ENCODE measurements at places on chromosomes 16 and 17.

DNA sequence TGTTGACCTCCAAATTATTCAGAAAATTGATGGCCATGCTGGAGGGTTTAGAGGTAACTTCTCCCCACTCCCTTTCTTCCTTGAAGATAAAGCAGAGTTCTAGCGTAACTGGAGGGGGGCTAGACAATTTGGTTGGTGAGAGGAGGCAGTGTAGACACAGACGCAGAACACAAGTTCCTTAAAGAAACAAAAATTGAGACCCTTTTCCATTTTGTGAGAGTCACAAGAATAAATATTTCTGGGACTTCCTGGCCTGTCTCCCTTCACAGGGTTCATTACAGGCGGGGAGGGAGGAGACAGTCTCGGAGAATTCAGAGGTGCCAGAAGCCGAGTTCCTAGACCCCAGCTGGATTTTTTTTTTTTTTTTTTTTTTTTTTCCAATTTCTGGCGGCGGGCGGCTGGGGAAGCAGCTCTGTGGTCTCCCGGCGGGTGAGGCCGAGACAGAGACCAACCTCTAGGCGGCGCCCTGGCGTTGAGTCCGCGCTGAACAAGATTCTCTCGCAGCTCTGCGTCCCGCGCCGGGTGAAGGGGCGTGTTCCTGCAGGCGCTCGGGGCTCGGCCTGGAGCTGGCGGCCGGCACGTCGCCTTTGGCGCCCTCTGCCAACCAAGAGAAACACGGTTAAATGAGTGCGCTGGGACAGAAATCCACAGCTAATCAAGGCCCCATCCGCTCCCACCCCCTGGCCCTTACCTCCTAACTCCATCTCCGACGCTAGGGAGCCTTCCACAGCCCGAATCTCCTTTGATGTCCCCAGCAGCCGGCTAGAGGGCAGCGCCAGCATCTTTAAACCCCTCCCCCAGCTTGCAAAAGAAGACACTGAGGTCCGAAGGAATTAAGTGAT lies 10.2 kb upstream of the HOXB9 start:
- DNase-seq, result no peak

GRCh38 chr17:82690786-82691489 lies 7.6 kb downstream of the RAB40B start:
- no peak for DNase-seq

- no peak for DNase-seq
Observed at GRCh38 chr16:84821728-84822689, 2.2 kb downstream of the CRISPLD2 start.

- DNase-seq, result no peak
Observed at GRCh38 chr17:32732900-32733299, 144.0 kb downstream of the MYO1D start.

- no peak for DNase-seq
Observed at GRCh38 chr17:17683710-17684365, 2.6 kb downstream of the RAI1 start.

- DNase-seq, result no peak
Observed at GRCh38 chr17:43940630-43941029, 1.6 kb downstream of the PPY start.

DNA sequence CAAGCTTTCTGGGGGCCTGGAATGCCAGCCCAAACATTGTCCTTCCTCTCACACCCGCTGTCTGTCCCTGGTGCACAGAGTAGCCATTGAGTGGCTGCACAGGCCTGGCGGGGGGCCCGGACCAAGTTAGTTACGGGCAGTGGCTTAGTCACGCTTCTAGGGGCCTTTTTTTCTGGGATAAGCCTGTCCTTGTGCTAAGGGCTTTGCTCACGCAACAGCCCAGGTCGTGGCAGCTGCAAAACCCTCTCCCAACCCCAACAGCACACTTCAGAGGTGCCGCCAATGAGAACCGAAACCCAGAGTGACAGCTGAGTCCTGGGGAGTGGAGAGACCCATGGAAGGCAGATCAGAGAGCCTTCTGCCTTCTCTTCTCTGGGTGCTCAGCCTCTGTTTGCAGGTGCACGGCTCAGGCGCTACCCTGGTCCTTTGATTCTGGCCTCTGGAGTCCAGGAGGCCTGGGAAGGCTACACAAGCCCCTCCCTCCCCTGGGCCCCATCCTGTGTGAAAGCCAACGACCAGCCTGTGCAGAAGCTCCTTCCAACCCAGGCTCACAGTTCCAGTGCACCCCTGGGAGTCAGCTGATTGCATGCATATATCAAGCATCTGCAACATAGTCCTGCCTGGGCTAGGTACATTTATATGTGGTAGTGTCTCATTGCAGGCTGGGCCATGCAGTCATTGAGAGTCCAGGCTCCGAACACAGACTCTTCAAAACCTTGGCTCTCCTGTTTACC lies 9.1 kb downstream of the WSCD1 start:
- DNase-seq, result no peak

DNA sequence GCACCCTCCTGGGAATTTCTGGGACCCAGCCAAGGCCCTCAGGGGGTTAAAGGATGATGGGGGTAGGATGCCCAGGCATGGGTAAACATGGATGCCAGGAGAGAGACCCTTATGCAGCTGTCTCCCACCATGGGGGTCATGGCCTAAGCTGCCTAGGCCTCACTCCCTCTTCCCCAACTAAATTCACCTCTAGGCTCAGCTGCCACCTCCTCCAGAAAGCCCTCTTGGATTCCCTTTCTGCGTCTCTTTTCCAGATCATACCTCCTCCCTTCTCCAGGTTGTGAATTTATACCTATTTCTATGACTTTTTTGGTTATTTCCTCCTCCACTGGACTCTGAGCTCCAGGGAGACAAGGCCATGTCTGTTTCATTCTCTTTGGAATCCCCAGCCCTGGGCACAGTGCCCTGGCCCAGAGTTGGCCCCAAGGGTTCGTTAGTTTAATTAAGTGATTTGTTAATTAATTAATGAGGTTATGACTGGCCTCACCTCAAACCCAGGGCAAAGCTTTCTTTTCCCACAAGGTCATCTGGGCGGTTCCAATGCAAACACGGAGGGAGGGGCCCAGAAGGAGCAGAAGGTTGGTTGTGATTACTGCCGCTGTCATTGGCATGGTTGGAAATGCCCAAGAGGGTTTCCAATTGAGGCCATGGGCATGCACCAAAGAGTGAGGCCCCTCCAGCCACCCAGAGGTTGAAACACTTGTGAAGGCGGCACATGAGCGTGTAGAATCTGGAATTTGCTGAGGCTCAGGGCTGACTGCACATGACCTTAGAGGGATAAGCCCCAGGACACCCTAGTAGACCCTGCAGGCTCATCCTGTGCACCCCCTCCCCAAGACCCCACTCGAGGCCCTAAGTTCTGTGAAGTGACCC lies 6.9 kb upstream of the KRT17 start:
- DNase-seq, result no peak
